ENCODE measurements at places on chromosomes 4 and X.

GRCh38 chr4:93066749-93067148 lies 761.8 kb upstream of the ATOH1 start:
- DNase-seq = peak; percentile 53

DNA sequence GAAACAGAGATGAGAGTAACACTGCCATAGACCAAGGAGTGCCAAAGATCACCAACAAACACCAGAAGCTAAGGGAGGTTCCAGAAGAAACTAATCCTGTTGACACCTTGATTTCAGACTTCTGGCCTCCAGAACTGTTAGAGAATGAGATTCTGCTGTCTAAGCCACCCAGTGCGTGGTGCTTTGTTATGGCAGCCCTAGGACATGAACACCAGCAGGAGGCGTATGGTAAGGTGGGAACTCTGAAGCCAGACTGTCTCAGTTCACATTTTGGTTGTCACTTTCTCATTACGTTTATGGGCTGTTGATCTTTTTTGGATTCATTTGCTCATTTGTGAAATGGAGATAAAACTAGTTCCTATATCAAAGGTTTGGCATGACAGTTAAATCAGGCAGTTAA lies 142.9 kb downstream of the DCHS2 start:
- no peak for DNase-seq

- no peak for DNase-seq
Observed at GRCh38 chr4:67542076-67542475, 3.2 kb downstream of the CENPC start.

- no peak for DNase-seq
Observed at GRCh38 chr4:103073792-103074438, 2.6 kb downstream of the SLC9B2 start.

- DNase-seq = no peak
Observed at GRCh38 chr4:188879598-188879997, 740.4 kb downstream of the TRIML1 start.

GRCh38 chrX:131577999-131578734 lies 34.3 kb downstream of the OR13H1 start:
- no peak for DNase-seq

DNA sequence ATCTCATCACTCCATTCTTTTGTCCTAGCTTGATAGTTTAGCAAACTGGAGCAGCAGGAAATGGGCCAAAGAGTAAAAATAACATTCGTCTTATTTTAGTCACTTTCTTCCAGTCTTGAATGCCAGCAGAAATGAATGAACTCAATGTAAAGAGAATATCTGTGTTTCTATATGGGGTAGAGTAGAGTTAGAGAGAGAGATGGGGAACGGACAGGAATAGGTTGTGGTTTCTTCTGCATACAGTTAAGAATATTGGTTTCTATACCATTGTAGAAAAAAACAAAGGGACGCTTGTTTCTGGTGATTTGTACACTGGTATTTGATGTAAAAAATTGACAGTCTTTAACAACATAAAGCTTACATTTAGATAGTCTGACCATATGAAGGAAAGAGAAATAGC lies 8.9 kb downstream of the GPR174 start:
- no peak for DNase-seq

DNA sequence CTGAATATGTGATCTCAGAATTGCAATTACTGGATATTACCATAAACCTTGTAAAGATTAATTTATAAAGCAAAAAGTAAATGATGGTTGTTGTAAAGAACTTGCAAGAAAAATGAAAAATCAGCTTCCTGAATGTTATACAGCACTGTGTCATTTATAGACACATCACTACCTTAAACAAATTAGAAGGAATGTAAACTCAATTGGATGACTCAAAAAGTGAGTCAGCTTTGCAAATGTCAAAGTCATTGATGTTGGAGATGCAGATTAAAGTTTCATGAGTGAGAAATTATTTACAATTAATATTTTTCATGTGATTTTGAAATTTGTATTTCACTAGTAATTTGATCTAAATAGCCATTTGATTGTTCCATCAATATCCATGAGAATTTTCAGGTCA lies 193.2 kb downstream of the RAPGEF2 start:
- peak; percentile 76 for DNase-seq

GRCh38 chr4:37650481-37650880 lies 35.7 kb downstream of the RELL1 start:
- DNase-seq = no peak

GRCh38 chrX:150143721-150144440 lies 205.6 kb upstream of the EOLA2 start:
- no peak for DNase-seq

DNA sequence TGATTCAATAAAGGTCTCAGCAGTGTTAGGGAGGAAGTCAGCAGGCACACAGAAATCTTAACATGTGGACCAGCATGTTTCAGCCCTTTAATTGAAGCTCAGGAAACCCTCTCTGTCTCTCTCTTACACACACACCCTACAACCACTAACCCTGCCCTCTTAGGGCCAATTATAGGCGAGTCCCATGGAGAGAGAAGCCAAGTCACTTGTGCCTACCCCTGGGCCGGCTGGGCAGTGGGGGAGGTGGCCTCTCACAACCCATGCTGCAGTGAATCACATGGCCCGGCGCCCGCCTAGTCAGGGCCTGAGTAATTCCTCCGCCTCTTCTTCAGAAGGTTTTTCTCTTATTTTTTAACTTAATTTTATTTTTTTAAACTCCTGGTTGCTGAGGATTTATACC lies 3.7 kb downstream of the FGD1 start:
- peak; percentile 64 for DNase-seq

GRCh38 chr4:153448003-153448731 lies 18.0 kb upstream of the TMEM131L start:
- peak; percentile 21 for DNase-seq

DNA sequence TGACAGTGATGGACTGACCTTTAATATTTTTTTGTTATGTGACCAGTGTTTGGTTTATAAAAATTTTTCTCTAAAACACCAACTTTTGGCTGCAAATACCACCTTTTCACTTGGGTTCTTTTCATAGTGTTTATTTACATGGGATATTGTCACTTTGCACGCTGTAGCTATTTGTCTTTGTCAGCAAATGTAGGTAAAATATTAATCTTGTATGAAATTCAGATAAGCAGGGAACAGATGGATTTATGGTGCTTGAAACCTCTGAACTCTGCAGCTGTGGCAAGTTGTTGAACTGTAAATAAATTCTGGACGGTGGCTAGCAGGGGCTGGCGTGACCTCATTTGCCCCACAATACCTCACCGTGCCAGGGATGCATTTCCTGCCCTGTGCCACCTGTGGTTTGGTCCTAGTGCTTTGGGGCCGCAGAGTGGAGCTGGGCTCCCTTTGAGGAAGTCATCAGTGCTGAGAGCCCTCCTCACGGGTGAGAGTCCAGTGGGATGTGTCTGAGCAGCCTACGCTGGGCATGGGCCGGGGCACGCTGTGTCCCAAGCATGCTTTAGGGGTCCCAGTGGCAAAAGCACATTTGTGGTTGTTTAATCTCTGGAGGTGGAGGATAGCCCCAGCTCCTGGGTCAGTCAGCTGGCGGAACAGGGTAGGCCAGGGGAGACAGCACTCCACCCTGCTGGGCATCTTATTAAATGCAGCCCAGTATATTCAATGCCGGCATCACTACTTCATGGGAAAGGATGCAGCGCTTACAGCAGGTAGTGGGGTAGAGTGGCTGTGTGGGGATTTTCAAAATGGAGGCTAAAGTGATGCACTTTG lies 108.6 kb downstream of the TBL1X start:
- no peak for DNase-seq

GRCh38 chrX:33333271-33333670 lies 121.9 kb upstream of the DMD start:
- DNase-seq = no peak

DNA sequence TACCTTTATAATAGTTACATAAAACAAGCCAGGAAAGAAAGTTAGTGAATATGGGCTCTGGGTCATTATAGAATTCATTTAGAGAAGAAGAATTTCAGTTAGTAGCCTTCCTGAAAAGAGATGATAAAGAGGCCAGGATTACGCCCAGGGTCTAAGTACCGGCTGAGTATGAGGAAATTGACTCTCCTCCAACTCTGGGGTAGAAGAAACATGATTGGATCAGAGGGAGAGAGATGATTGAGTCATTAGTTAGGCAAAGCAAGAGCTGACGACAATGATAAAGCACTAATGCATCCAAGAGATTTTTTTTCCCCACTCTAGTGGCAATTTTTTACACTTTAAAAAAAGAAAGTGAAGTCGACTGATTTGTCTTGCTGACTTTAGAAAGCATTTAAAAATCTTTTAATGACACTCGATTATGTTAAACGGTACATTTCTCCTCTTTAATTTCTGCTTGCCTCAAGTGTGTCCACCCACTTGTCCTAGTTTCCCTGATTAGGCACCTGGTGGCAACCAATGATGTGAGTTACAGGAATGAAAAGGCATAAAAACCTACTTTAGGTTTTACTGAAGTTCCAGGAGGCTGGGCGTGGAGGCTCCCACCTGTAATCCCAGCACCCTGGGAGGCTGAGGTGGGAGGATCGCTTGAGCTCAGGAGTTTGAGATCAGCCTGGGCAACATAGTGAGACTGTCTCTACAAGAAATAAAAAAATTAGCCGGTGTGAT lies 37.3 kb upstream of the IGFBP7 start:
- DNase-seq = peak; percentile 94

- DNase-seq = no peak
Observed at GRCh38 chr4:911221-911751, 20.8 kb downstream of the GAK start.

DNA sequence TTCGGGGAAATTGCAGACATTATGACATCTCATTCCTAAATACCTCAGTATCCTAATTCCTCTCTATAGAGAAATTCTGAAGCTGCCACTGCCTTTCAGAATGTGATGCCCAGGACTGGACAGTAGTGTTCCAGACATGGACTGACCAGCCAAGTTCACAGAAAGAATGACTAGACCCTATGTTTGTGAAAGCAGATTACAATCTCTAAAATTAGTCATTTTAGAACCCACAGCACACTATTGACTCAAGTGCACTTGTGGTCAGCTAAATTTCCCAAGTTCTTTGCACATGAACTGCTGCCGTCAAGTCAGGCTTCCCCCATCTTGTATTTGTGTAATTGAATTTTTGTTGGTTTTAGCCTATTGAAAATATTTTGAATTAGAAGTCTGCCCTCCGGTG lies 81.0 kb upstream of the ESX1 start:
- DNase-seq = peak; percentile 85
